ENCODE measurements at places on chromosomes 6 and 20.
A peak's percentile ranks its signal among the peaks of the same experiment; 100 is the strongest.

DNA sequence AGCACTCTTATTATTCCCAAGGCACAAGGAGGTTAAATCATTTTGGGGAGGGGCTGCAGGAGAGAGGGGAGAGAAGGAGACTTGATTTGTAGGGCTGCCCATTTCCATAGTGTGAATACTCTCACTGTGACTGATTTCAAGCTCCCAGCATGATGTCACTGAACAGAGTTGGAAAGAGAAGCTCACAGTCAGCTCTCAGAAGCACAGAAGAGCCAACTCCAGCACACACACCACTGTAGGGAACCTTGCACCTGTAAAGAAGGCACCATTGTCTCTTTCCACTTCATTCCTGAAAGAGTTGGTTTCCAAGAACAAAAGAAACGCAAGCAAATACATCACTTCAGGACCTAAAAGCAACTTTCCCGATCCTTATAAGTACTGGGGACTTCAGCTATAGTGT, 12.7 kb upstream of the STK35 start:
- no peak for DNase-seq

GRCh38 chr6:37539171-37540028, 39.7 kb upstream of the CCDC167 start:
- no peak for DNase-seq

GRCh38 chr6:37502703-37503291, 3.1 kb upstream of the CCDC167 start:
- no peak for DNase-seq

- no peak for DNase-seq
Measured at GRCh38 chr20:64050261-64051032, 1.0 kb upstream of the SOX18 start.

GRCh38 chr6:100366419-100366818, 98.3 kb downstream of the SIM1 start:
- DNase-seq = no peak

DNA sequence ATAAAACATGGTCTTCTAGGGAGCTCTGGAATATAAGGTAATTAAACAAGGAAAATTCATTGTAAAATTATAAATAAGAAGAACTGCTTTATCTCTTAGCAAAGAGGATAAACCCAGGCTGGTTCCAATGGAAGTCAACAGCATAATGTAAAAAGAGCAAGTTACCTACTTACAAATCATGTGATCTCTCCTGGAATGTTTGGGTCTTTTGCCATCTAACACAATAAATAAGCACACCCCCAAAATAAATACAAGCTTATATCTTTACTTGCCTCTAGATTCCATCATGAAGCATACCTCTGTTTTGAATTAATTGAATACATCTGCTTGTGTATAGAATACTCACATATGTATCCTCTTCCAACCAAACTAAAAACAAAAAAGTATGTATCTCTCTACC, 2.5 kb upstream of the PHACTR1 start:
- DNase-seq = peak; percentile 77

DNA sequence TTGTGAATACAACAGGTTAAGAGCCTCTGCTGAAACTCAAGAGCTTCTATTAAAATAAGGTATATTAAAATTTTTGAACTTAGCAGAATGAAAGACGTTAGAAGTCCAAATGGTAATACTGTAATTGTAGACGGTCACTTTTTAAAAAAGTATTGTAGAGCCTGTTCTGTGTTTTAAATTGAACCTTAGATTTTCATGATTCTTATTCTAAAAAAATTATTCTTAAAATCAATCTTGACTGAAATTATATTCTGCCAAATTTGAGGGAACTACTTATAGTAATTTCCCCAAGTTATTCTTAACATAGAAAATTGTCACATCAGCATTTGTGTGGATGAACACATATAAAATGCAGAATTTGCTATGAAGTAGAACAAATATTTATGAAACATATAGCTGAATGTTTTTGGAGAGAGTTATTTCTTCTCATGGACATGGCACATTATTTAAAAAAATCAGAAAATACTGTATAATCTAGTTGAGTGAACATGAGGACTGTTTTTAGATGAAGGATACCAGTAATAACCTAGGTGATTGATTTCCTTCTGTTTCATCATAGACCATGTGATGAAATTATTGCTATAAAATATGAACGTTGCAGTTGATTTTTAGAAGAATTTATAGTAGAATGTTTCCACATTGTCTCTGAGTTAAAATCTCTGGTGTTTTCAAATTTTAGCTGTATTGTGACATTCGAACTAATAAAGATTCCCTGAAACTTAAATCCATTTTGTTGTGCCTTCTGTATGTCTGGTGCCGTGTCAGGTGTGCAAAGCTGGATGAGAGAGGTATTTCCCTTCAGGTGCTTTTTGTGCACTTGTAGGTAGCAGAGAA, 2.8 kb downstream of the TBPL1 start:
- no peak for DNase-seq

GRCh38 chr20:53901064-53901463, 169.3 kb downstream of the BCAS1 start:
- DNase-seq = no peak

- DNase-seq = no peak
Measured at GRCh38 chr20:36866681-36867495, 9.1 kb upstream of the TLDC2 start.

- DNase-seq = no peak
Measured at GRCh38 chr6:16504609-16505008, 256.7 kb downstream of the ATXN1 start.

GRCh38 chr6:6039946-6040509, 33.3 kb upstream of the NRN1 start:
- no peak for DNase-seq

- peak; percentile 67 for DNase-seq
Measured at GRCh38 chr6:3825851-3826581, 23.2 kb upstream of the FAM50B start.

DNA sequence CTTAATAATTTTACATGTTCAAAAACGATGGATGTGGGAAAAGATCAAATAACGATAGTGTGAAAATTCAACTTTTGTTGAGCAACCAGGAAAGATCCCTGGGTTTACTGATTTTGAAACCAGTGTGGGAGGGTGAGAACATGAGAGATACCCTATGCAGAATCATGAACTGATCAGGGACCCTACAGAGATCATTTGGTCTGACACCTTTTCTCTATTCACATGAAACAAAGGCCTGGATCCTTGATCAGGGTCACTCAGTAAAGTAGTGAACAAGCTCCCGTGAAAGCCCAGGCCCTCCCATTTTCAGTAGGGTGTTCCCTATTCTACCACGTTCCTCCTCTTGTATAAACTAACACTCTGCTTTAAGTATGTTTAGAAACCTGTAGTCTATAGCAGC, 60.5 kb upstream of the DUSP22 start:
- DNase-seq = no peak

DNA sequence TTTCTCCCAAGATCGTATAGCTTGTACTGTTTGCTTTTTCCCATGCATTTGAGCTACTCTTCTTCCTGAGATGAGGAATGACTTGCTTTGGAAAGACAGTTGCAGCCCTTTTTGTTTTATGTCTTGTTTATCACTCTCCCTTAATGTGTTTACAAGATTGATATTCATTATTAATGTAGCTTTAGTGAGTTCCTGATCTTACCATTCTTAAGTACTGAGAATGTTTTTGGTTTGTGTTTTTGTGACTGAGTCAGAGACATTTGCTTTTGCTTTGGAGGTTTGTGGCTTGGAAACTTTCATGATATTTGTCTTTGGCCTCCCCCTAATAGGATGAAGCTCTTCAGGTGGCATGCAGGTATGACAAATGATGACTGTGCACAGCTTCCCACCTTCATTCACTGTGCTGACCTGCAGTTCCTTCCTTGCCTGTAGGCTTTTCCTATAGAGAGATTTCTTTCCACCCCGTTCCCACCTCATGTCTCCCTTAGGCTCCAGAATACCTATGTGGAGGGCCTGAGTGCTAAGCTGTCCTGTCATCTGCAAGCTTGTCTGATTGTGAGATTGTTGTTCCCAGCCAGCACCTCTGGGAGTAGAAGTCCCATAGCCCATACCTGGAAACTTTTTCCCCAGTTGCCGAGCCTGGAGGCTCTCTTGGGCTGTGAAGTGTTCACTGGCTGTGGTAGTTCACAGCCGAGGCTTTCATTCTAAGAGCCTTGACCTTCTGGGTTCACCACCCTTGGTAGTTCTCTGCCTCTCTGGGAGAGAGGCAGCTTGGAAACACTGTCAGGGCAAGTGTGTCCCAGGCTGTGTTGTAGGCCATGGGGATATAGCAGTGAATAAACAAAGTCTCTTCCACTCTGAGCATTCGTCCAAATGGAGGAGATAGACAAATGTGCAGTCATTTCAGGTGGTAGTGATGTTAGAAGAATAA, 27.1 kb downstream of the CDS2 start:
- no peak for DNase-seq

DNA sequence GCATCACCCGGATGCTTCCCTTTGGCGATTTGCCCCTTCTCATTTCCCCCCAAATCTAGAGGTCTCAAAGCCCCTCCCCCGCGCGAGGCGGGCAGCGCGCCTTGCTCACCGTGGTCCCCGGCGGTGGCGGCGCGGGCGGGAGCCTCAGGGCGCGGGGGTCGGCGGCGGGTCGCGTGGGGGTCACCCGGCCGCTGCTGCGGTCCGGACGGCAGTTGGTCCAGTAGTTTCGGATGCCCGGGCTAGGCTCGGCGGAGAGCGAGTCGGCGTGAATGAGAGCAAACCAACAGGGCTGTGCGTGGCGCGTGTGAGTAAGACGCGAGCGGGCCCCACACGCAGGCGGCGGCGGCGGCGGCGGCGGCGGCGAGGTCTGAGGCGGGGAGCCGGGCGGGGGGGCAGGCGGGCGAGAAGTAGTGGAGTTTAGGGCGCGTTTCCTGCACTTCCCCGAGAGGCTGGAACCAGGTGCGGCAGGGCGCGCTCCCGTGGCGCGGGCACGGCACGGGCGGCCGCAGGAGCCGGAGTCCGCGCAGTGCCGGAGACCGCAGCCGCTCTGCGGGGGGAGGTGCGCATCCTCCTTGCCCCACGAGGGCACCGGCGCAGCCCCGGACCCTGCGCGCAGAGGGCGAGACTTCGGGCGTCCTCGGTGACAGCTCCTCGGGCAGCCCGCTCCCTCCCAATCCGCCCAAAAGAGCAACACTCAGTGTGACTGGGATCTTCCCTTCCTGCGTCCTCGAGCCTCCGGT, 567 bp downstream of the HS3ST5 start:
- no peak for DNase-seq

- no peak for DNase-seq
Measured at GRCh38 chr6:56899311-56899710, 55.6 kb upstream of the BEND6 start.

DNA sequence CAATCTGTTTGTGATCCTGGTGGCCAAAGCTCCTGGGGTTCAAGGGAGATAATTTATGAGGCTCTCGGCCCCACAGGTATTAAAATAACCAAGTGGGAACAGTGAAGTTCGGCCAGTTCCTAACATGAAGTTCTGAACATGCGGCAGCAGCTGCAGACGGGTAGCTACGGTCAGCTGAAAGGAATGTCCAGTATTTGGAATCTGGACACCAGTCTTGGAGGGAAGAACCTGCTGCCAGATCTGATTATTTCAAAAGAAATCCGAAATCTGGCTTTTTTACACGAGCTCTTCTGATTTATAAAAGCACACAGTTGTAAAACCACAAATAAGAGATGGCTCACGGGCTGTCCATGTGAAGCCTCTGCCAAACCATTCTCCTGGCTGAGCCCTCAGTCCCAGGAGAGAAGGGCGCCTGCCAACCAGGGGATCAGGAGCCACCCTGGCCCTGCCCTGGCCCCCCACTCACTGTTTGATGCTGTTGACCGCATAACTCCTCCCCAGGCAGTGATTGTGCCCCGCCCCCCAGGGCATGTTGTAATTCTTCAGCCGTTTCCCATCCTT, 28.2 kb upstream of the KCNB1 start:
- DNase-seq = peak; percentile 35

DNA sequence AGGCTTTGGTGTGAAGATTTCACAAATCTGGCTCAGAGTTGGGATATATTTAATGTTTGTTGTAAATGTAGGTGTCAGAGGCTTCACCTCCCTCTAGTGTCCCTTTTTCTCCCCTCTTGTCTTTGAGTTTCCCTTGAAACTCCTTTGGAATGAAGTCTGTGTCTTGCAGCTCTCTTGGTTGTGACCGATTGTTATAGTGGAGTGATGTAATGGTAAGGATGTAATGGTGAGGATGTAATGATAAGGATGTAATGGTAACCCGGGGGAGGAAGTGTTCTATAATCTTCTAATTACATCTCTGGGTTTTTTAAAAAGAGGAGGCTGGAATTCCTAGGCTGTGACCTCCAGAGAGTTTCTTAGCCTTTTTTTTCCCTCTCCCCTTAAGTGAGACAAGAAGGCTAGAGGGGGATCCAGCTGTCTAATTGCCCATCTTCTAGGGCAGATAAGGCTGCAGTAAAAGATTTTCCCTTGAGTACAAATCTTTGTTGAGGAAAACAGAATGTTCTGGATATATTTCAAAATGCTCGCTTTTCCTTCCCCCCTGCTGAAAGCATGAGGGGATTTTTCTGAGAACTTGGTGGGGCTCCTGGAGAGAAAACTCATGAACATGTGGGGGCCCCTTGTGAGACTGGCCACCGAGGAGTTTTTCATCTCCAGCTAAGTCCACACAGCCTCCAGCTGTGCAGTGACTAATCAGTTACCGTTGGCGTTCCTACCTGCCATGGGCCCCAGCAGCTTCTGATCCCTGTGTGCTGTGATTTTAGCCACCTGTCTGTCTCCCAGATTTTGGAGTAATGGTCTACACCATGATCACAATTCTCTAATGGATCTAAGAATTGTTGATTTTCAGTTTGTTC, 156.7 kb upstream of the PMEPA1 start:
- no peak for DNase-seq

DNA sequence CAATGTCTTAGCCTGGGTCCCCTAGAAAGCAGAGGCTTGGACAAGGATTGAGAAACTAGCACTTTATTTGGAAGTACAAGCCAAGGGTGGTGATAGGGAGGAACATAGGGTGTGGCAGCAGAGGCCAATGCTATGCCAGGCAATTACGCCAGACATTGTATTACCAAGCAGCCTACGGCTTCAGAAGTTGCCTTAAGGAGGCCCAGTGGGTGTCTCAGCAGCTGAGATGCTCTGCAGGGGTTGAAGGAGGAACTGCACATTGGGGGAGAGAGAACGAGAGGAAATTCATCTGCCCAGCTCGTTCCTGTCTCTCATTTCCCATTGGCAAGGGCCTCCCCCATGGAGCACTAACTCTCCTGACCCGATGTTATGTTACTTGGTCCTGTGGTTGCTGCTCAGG, 859 bp downstream of the C20orf202 start:
- DNase-seq = no peak

DNA sequence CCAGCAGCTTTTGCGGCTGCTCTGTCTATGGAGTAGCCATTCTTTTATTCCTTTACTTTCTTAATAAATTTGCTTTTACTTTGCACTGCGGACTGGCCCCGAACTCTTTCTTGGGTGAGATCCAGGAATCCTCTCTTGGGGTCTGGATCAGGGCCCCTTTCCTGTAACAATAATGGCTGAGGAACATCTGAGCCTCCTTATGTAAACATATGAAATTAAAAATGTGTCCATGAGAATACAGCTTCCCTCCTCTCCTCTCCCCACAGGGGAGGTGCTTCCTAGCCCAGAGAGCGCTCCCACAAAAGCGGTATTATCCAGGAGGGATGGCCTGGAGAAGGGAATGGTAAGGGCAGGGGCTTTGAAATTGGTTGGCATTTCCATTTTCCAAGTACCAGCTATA, 81.1 kb downstream of the PSMG4 start:
- DNase-seq = no peak

GRCh38 chr20:47704746-47705496, 80.4 kb downstream of the SULF2 start:
- DNase-seq = no peak

GRCh38 chr6:45419571-45420082, 41.9 kb upstream of the SUPT3H start:
- DNase-seq = peak; percentile 54
